ENCODE measurements at places on chromosomes 1 and 21.

DNA sequence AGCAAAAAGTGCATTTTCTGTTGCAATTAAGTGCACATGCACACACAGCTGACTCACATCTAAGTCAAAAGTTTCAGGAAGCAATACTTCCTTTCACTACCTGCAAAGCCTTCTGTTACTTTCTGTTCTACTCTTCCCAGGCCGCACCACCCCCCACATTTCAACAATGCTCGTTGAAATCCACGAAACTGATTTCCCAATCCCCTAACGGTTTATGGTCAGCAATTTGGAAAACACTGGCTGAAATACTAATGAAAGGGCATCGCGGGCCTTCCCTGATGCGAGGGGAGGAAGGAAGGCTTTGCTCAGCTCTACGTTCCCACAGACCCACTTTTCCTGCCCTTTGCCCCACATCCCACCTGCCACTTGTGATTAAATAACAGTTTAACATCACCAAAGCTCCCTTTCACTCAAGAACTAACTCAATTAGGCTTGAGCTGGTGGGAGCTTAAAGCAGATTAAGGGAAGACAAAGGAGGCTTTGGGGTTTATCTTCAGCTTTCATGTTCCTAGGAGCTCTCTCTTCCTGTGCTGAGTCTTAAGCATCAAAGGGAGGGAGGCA is 243.2 kb upstream of the RAB4A start:
- DNase-seq: peak; percentile 91

DNA sequence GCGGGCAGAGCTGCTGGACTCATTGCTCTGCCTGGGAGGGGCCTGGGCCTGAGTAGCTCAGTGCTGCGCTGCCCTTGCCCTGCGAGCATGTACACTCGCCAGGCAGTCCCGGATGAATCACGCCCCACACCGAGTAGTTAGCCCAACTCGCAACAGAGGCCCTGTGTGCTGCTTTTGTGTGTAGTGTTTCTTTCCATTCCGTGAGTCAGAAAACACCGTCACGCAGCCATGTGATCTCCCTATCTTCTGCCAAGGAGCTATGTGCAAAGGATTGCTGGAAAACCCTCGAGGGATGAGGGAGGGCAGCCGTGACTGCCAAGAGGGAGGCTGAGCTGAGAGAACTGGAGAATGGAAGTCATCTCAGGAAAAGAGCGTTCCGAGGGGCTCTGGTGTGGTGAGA is 37.3 kb downstream of the NENF start:
- DNase-seq: no peak

DNA sequence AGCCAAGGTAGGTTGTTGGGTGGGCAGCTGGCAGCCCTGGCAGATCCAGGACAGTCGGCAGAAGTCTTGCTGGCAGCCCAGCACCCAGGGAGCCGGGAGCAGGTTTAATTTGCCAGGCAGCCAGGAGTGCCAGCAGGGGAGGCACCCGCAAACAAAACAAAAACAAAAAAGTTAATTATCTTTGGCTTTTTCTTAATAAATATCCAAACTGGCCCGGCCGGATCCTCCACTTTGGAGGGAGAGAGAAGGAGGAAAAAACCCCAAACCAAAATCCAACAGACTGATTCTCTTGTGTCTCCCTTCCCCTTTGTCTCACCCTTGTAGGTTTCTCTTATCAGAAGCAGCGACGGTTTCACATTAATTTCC is 97.0 kb downstream of the CASZ1 start:
- no peak for DNase-seq

DNA sequence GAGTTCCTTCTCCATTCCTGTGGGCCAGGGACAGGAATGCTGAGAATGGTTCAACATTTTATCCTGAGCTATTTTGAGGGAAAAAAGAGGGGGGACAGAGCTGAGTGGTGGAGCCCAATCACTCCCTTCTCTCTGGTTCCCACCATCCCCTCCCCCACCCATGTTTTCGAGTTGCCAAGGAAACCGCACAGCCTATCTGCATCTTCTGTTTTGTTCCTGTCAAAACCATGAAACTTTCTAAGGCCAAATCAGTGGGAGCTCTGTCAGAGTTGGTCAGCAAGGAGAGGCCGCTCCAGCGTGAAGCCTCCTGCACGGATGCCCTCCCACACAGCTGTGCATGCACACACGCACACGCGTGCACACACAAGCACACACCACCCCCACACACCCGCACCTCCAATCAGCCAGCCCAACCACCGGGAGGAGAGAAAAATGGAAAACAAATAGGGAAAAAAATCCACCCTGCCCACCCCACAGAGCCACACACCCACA is 54.5 kb upstream of the ATP2B4 start:
- DNase-seq: no peak

- no peak for DNase-seq
Observed at GRCh38 chr1:36162680-36163239, 6.8 kb downstream of the MAP7D1 start.

GRCh38 chr1:205458777-205459566 is 3.1 kb upstream of the BLACAT1 start:
- peak; percentile 28 for DNase-seq

- no peak for DNase-seq
Observed at GRCh38 chr21:28442624-28443023, 550.1 kb downstream of the LTN1 start.

DNA sequence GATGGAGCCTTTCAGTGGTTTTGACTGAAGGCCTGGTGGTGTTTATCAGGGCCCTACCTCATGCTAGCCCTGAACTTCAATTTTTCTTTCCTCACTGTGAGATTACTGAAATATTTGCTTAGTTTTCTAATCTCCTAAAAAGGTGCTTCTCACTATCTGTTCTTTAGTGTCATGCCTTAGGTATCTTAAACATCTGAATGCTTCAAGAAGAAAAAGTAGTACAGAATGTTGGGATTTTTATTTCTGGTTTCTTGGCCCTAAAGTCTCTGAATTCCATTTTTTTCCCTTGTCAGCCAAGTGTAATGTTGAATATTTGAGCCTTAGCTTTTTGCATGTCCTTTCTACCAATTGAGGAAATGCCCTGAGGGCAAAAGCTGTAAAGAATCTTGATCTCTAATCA is 47.9 kb upstream of the PRKACB start:
- no peak for DNase-seq

- DNase-seq: peak; percentile 84
Observed at GRCh38 chr1:31944205-31945089, 6.3 kb upstream of the PTP4A2 start.

GRCh38 chr1:246283771-246284410 is 223.2 kb downstream of the SMYD3 start:
- no peak for DNase-seq

- no peak for DNase-seq
Observed at GRCh38 chr21:41805038-41805437, 38.2 kb upstream of the RIPK4 start.

DNA sequence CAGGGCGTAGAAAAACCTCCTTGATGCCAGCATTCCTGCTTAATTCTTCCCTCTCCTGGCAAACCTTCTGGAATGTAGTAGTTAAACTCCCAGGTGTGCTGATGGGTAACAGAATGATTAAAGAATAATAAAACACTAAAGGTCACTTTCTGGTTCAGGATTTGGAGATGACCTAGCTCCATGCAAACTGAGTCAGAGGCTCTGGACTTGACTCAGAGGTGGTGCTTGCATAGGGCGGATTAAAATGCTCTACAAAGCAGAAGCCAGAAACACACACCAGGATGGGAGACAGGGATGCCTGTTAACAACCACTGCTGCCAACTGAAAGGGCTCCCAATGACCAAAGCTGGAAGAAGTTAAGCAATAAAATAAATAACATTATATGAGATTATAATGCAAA is 41.5 kb downstream of the KRTAP19-8 start:
- DNase-seq: no peak

Data from suppressor macrophage treated with lipopolysaccharide for 4 hours (primary cell).